NCI-H1105 (cell line): ENCODE measurements at places on chromosomes 4 and X.

- DNase-seq = no peak
These were observed 76.7 kb upstream of the PLAC1 start for GRCh38 chrX:134735015-134735414.

- DNase-seq = no peak
These were observed 623.8 kb downstream of the FAT4 start for GRCh38 chr4:125938541-125938940.

- DNase-seq = no peak
These were observed 72.2 kb downstream of the GPR143 start for GRCh38 chrX:9693307-9694001.

DNA sequence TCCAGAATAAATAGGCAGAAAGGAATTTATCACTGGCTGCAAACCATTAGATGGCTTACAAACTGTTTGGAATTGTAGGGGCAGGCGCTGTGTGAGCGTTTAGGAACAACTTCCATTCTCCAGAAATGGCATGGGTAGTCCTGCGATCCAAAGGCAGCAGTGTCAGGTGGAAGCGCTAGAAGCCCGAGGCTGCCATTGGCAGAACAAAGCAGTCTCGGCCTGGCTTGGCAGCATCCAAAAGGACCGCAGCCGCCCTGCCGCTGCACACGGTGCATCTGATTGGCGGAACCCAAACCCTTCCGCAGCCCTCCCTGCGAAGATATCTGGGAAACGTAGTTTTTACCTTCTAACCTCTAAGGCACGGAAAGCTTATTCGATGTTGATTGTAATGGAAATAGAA is 23.6 kb upstream of the YTHDC1 start:
- DNase-seq = no peak

GRCh38 chrX:38989076-38989475 is 187.8 kb downstream of the MID1IP1 start:
- no peak for DNase-seq

- DNase-seq = no peak
These were observed 38.0 kb upstream of the ADGRL3 start for GRCh38 chr4:61162116-61162515.

DNA sequence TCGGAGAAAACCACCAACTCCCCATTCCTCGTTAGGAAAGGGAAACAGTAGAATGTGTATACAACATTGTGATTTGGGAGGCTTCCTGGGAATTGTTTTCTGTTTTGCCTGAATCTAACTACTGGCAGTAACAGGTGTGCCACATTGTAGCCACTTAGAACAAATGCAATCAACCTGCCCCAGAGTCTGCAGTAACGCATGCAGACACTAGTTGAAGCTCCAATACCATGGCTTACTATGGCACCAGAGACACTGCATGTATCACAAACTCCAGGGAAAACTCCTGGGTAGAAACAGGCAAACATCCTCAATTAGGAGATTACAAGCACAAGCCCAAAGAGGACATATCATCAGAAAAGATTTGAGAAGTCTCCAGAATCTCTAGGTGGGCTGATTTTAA is 154.2 kb upstream of the NEIL3 start:
- no peak for DNase-seq

DNA sequence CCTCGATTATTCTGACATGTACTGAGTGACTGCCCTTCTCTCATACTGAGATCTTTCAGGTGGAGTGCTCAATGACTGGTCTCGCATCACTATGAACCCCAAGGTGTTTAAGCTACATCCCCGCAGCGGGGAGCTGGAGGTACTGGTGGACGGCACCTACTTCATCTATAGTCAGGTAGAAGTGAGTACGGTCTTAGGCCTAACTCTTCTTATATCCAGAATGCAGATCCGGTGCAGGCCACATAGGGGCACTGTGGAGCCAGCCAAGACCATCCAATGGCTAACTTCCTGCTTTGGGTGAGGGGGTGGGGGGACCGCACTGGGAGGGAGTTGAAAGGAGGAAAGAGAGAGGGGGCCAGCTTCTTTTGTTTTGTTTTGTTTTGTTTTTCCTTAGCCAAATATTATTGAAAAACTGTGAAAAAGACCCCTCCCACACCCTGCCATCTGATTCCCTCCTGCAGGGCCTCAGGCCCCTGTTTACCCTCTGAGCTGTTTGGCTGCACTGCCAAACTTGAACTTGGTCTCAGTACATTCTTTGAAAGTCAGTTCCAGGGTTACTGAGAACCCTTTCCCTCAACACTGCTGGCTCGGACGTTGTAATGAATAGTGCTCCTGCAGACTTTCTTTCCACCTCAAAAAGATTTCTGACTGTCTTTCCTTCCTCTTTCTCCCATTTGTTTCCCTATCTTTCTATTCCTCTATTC is 16.2 kb downstream of the AWAT2 start:
- peak; percentile 6 for DNase-seq

DNA sequence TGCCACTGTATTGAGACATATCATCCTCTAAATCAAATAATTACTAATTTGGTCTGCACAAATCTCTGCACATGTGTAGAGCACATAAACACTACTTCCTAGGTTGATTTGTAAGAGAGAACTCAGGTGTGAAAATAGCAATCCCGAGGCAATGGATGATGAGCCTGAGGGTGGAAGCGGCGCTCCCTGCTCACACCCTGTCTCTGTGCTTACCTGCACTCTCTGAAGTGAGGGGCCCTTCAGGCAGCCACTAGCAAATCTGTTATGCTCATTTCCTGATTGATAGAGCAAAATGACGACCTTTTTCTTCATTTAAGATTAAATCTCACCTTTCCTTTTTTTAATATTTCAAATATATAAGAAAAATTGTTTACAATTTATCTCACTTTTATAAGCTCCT is 1995.7 kb upstream of the AGA start:
- no peak for DNase-seq

GRCh38 chr4:112523008-112523721 is 7.2 kb upstream of the NEUROG2 start:
- no peak for DNase-seq

DNA sequence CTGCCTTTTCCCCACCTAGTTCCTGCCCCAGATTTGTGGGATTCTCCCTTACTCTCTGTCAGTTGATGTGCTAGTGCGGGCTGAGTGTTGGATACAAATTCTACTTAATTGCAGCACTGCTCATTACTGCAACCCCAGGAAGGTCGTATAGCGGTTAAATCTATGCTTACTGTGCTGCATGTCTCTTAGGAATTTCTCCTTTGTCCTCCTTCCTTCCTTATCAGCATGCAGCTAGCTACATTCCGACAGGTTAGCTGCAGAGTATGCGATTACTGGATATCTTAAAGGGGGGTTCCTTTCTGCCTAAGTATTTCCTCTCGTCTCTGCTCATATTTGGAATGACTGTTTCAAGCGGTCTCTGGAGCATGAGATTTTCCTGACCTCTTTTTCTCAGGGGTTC is 662.8 kb downstream of the TLL1 start:
- DNase-seq = no peak
